ENCODE measurements at places on chromosomes 1 and 21.

DNA sequence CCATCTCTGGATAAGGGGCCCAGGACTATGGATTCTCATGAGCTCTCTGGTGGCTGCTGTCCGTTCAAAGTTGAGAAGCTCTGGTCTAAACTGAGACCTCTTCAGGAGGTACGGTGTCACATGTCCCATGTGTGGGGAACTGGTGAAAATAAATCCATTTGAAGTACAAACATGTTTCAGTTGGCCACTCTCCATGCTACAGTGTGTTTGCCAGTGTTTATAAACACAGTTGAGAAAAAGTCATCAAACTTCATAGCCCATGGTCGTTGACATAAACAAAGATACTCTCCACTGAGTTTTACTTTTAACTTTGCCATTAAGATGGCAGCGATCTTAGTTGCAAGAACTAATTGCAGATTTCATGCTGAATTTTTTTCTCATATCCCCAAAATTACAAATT, 72.8 kb downstream of the PSMG1 start:
- DNase-seq: no peak

- peak; percentile 41 for DNase-seq
Observed at GRCh38 chr1:192702212-192702902, 66.4 kb downstream of the RGS13 start.

GRCh38 chr1:176136891-176137290, 70.2 kb downstream of the COP1 start:
- DNase-seq: no peak

DNA sequence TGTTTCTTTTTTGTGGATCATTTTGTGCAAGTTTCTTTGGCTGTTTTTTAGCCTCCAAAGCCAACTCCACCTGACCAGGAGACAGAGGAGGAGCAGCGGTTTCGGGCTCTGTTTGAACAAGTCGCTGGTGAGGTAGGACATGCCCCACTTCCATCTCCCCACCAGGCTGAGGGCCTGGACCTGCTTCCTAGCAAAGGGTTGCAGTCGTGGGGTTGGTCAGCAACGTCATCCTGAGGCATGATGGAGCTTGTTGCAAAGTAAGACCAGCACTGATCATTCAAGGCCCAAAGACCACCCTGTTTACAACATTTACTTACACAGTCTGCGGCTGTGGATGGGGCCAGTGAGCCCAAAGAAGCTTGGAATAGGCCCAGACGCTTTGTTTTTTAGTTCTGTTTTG, 40.3 kb downstream of the CAPN9 start:
- no peak for DNase-seq

DNA sequence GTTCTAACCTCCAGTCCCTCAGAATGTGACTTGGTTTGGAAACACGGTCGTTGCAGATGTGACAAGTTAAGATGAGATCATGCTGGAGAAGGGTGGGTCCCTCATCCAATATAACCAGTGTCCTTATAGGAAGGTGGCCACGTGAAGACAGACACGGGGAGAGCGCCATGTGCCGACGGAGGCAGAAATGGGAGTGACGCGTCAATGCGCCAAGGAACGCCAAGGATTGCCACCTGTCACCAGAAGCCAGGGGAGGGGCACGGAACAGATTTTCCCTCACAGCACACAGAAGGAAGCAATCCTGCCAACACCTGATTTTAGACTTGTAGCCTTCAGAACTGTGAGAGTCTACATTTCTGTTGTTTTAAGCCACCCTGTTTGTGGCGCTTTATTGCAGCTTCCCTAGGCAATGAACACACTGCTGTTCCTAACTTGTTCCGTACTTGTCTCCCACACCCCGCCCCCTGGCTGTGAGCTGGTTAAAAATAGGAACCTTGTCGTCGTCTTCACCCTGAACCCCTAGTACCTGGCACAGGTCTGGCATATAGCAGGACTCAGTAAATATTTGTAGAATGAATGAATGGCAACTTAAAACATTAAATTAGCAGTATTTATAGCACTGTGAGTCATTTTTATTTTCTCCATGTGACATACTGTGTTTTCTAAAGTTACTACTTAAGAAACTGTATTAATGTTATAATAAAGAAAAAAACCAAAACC, 14.2 kb downstream of the RIMS3 start:
- DNase-seq: no peak

- DNase-seq: no peak
Observed at GRCh38 chr1:24945354-24946326, 15.6 kb upstream of the RUNX3 start.

- peak; percentile 5 for DNase-seq
Observed at GRCh38 chr1:158819461-158820443, 11.4 kb upstream of the MNDA start.

DNA sequence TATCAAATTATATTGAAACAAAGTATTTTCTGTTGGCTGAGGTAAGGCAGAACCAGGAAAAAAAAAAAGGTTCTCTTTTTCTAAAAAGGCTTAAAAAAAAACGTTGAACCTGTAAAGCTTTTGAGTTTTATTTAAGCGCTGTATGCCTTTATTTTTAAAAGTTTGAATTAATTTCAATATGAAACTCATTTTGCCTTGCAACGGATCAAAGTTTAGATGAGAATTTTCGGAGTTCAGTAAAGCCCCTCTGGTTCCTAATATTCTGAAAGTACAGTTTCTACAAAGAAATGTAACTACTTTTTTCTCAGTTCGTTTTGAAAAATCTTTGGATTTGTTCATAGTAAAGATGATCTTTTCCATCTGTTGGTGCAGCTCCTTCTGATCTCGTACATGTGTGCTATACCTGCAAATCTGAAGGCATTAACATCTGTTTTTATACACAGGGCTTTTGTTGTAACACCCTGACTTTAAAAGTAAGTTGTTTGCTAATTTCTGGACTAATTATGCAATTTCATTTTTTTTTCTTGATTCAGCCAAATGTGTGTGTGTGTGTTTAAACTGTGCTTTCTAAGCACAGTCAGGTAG, 1.7 kb downstream of the ZBTB18 start:
- DNase-seq: no peak

DNA sequence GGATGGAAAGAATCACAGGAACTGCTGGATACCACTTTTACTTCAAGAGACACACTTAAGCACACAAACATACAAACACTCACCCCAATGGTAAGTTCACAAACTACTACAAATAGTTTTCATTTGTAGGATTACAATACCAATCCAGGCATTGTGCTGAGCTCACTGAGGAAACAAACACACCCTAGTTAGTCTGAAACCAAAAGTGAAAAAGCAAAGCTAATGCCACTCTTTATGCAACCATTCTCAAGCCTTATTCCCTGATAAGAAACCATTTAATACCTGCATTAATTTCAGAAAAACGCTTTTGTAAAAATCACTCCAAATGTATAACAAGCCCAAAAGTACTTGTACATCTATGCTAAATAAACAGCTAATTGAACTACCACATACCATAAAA, 38.3 kb downstream of the RNF115 start:
- DNase-seq: no peak

DNA sequence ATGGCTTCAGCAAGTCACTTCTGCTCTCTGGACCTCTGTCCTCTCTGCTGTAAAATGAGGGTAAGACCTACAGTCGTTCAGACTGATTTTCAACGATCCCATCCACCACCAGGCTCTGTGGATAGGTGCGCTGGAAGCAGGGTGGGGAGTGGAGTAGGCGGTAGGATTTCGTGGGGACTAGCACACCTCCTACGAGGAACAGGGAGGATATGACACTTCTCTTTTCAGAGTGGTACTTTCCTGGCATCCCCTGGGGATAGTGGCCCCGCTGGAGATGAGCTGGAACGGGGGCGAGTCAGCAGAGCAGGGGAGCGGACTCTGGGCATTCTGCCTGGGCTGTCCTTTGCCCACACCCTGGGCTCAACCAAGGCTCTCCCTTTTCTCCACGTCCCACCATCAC, 17.7 kb downstream of the ETNK2 start:
- DNase-seq: no peak

- no peak for DNase-seq
Observed at GRCh38 chr21:42862774-42863503, 16.4 kb downstream of the WDR4 start.

GRCh38 chr1:43447891-43448708, 5.6 kb downstream of the HYI start:
- DNase-seq: no peak

DNA sequence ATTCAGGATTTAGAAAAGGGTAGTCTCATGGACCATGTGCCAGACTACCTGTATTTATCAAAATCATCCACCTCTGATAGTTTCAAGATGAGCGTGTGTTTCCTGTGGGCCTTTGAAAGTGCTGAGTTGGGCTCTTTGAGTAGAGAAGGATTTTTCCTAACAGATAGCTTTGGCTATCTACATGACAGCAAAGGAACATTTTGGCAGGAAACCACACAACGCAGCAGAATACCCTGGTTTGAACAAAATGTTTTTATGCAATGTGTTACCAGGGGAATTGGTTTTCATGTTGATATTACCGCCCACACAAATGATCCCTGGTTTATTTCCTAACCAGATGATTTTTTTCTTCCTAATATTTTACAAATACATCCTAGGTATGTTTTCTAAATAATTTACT, 431.4 kb downstream of the NEGR1 start:
- no peak for DNase-seq

DNA sequence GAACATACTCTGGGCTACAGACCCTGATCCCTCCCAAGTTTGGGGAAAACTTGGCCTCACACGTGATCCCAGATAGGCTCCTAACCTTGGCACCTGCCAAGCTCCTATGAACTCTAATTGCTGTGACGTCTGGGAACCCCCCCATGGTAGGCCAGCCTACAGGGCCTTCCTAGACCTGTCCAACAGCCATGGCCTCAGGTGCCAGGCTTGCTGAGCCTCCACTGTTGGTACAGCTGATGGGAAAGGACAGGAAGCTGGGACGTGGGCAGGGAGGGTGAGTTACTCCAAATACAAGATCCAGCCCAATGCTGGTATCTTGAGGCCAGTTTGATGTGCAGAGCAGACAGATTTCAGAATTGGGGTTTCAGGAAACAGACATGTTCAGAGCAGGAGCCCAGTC, 19.1 kb downstream of the SMIM12 start:
- DNase-seq: no peak

DNA sequence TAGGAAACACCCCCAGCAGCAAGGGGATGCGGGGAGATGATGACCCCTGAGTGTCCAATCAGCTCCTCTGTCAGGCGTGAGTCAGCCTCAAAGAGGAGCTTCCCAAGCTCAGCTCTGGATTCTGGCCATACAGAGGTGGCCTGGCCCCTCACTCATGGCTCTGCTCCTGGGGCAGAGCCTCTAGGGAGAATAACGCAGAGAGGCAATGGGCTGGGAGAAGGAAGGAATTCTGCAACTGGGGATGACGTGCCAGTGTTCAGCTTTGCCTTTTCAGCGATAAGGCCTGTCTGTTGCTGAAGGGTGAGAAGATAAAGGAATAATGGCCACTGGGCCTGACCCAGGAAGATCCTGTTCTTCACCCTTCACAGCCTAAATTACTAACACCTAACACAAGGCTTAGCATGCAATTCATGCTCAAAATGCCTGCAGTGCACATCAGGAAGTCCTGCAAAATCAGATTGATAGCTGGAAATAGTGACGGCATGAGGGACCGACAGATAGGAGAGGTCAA, 92.2 kb downstream of the TBX19 start:
- DNase-seq: no peak

DNA sequence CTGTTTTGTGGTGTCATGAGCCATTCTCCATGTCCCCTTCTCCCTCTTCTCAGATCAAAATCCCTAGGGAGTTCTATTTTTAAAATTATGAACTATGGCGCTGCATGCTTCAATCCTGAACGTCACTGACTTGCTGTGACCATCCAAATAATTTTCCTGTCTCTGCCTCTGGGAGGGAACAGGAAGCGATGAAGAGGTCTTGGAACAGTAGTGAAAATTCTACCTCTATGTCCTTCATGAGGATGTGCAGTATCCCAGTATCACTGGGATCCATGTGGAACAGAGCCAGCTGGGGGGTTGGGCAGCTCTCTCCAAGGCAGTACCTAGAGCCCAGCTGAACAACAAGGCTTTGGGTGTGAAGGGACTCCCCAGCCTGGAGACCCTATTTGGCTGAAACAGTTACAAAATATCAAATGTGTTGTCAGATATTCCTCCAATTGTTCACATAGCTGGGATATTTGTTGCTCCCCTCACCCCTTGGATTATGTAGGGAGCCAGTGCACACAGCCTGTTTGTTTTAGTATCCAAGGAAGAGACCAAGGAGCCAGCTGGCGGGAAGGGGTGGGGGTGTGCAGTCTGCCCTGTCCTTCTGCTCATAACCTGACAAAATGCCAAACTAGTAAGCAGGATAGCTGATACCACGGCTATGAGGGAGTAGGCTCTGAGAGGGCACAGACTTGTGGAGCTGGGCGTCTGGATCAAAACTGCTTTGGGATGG, 7.6 kb downstream of the DCLRE1B start:
- DNase-seq: peak; percentile 49

GRCh38 chr21:23008601-23009202, 2010.5 kb downstream of the NCAM2 start:
- DNase-seq: no peak

DNA sequence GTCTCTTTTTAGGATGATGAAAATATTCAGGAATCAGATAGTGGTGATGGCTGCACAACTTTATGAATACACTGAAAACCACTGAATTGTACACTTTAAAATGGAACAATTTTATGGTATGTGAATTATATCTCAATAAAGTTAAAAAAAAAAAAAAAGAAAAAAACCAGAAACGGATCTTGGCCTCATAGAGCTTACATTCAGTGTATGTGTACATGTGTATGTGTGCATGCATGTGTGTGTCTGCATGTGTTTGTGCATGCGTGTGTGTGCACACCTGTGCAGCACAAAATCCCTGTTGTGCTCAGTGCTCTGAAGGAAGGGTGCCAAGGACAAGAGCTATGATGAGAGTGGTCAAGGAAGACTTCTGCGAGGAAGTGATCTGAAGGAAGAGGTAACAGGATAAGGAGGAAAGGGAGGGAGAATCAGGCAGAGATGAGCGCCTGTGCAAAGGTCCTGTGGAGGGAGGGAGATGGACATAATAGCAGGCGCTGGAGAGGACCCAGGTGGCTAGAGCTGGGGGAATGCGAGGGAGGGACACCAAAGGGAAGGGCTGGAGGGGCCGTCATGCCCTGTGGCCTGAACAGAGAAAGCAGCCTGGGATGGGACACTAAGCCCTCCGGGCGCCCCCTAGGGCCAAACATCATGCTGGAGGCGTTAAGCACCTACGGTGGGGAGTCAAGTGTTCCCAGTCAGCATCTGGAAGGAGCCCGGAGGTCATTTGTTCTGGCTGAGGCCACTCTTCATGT, 25.2 kb downstream of the NKAIN1 start:
- no peak for DNase-seq

- no peak for DNase-seq
Observed at GRCh38 chr1:24484199-24484598, 18.4 kb upstream of the RCAN3 start.

- no peak for DNase-seq
Observed at GRCh38 chr1:114437812-114438211, 73.2 kb downstream of the TRIM33 start.

GRCh38 chr1:161216945-161217712, 2.0 kb downstream of the FCER1G start:
- peak; percentile 89 for DNase-seq

DNA sequence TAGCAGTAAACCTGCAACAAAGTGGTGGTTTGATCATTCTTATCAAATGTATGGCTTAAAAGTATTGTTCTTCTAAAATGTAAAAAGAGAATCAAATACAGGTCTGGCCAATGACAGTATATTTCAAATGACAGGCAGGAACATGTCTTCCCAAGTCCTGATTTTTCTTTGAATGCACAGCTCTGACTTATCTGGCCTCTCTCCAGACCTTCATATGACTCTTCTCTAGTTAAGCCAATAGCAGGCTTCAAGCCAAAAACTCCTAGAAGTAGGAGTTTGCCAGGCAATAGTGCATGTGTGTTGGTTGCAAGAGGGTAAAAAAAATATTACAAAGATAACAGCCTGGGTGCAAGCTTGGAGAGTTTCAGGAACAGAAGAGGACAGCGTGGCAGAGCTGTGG, 345.5 kb downstream of the SMYD3 start:
- DNase-seq: peak; percentile 58
